Kidney (tissue), 22 donors: ENCODE measurements at places on chromosomes 12 and 14. TPM values are rescaled to one million over a fixed set of nuclear protein-coding genes. Genes with fewer than 3 reads are reported as not detected.

DNA sequence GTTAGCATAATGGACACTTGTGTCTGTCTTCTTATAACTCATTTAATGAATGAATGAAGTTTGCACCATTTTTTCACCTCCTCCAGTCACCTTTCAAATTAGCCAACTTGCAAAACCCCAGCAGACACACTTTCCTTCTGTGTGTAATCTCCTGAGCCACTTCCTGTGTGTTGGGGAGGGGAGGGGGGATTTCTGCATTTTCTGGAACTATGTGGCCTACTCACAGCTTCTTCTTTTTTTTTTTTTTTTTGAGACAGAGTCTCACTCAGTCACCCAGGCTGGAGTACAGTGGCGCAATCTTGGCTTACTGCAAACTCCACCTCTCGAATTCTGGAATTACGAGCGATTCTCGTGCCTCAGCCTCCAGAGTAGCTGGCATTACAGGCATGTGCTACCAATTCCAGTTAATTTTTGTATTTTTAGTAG, 4.1 kb upstream of the SERPINA1 start:
- DNase-seq = no peak

DNA sequence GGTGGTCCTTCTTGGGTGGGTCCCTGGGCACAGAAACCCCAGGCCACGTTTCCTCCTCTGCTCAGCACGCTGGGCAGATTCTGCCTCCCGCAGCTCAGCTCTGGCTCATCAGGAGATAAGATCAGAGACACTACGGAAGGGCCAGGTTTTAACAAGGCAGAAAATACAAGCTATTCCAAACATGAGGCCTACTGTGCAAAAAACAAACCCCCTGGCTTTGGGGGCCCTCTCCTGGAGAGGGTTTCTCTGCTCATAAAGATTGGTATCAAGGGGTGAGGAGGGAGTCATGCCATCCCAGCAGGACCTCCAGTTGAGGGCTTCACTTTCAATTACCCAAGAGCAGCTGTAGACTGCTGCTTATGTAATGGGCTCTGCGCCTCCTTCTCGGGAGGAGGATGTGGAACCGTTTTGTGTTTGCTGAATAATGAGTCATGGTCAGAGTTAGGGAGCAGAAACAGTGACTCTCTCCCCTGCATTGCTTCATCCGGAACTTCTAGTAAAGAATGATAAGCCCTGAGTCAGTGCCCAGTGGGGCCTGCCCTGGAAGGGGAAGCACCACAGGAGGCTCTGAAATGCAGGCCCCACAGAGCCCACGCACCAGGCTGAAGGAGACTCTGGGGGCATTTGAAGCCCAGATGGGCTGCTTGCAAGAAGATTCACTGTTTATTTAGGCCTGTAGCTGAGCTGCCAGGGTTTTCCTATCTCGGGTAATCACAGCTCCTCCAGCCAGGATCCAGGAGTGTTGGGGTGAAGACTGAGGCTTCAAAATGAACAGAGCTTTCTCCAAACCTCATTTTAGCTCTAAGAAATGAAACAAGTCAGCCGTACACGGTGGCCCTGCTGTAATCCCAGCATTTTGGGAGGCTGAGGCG, 79.3 kb downstream of the SSPN start:
- DNase-seq = no peak

GRCh38 chr12:4269279-4269991, 4.1 kb upstream of the CCND2 start:
- peak; percentile 94 for DNase-seq

GRCh38 chr14:37608649-37609048, 13.2 kb downstream of the TTC6 start:
- no peak for DNase-seq

DNA sequence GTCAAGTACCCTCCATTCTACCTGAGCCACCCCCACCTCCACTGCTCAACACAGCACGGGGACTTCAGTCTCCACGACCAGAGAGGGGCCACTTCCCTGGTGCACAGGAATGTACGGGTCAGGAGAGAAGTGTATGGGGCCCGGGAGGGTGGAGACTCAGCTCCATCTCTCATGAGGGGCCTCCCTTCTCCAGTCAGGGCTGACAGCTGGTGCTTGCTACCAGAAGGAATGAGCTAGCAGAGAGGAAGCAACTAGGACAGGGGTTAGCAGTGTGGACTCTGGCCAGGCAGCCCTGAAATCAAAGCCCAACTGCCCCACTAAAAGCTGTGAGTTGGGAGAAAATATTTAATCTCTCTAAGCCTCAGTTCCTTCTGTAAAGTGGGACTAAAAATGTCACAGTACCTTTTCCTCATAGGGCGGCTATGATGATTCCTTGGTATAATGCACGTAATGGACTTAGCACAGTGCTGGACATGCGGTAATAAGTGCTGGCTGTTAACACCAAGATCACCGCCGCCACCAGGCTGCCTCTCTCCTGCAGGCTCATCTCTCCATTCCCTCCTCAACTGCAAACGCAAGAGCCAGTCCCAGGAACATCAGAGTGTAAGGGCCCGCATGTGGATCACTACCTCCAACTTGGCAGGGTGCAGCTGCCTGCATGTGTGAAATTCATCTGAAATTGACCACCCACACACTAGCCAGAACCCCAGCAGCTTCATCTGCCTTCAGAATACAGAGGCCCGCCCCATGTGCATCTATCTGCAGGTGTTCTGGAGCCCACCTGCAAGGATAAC, 14.6 kb downstream of the ACTN1 start:
- no peak for DNase-seq

- DNase-seq = no peak
These were observed 33.5 kb downstream of the MAP1LC3B2 start for GRCh38 chr12:116592731-116593130.

DNA sequence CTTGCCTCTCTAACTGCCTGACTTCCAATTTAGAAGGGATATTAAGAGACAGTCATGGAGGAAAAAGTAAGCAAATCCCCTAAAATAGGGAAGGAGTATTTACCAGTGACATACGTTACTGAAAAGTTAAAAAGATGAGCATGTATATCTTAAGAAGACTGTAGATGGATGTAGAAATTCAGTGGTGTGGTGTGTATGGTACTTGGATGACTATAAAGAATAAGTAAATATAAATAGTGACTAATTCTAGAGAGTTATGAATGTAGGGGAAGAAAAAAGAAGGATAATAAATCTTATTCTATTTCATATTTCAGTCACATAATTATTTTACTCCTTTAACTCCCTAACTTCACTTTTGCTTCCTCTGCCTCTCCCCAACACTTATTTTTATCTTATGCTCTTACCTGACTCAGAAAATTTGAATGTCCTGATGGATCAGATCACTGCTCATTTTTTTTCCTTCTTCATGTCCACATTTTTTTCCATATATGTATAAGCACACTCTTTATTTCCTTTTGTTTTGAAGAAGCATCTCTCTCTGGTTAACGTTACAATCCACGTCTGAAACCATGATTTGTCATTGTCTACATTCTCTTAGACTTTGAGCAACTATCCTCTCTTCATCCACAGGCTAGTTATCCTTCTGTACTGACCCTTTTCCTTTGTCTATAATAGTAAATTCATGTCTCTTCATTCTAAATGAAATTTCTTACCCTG, 422.7 kb upstream of the SYT1 start:
- no peak for DNase-seq

GRCh38 chr12:810116-810515, 57.7 kb downstream of the WNK1 start:
- no peak for DNase-seq

GRCh38 chr12:72815421-72815820, 543.3 kb downstream of the TRHDE start:
- DNase-seq = no peak

DNA sequence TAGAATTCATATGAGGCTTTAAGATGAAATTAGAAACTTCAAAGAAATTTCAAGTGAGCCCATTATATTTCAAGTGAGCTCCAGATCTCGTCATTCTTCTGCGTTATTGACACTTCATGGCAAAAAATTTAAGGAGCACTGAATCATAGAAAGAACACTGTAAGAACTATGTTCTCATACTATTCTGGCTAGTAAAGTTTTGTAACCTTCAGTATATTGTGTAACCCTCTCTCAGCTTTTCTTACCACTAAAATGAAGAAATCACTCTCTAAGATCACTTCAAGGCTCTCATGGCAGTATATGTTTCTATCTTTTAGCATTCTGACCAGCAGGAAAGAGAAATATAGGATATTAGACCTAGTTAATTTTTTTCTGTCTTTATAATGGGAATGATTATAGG, 6.3 kb downstream of the GPHN start:
- DNase-seq = no peak

DNA sequence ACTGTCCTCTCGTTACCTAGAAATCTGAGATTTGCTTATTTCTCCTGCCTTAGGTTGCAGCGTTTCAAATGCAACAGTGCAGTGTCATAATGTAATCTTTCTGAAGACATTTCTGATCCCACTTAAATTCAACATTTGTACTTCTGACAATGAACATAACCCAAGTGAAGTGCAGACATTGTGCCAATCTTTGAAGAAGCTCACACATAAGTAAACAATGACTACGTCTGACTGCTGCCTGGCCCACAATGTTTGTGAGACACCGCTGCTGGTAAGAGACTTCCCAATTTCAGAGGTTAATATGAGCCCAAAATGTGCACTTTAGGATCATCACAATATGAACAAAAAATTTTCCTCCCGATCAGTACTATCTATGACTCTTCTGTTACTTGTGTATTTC, 84.6 kb upstream of the BCL2L14 start:
- no peak for DNase-seq

- peak; percentile 70 for DNase-seq
These were observed 52.6 kb upstream of the FBRSL1 start for GRCh38 chr12:132437252-132437932.

DNA sequence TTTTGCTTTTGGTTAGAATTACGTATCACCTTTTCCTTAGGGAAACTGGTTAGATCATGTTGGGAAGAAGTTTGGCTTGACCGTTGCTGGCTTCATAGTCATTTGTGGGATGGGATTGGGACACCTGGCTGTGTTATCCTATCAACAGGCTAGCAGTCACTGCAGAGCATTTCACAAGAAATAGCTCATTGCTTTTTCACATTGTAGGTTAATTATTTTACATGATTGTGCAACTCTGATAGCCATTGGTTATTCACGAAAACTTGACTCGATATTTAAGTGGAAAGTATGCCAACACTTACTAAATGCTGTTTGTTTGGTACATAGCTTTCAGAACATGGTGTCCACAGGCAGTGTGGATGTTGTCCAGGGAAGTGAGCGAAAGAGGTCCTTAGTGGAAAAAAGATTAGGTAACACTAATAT, 89.4 kb downstream of the NKX2-1 start:
- no peak for DNase-seq

GRCh38 chr12:69580074-69580473, 5.2 kb upstream of the CCT2 start:
- DNase-seq = no peak

GRCh38 chr12:108918206-108918605, 38.3 kb downstream of the DAO start:
- DNase-seq = no peak

GRCh38 chr14:24809135-24809534, 175.1 kb upstream of the GZMB start:
- no peak for DNase-seq

DNA sequence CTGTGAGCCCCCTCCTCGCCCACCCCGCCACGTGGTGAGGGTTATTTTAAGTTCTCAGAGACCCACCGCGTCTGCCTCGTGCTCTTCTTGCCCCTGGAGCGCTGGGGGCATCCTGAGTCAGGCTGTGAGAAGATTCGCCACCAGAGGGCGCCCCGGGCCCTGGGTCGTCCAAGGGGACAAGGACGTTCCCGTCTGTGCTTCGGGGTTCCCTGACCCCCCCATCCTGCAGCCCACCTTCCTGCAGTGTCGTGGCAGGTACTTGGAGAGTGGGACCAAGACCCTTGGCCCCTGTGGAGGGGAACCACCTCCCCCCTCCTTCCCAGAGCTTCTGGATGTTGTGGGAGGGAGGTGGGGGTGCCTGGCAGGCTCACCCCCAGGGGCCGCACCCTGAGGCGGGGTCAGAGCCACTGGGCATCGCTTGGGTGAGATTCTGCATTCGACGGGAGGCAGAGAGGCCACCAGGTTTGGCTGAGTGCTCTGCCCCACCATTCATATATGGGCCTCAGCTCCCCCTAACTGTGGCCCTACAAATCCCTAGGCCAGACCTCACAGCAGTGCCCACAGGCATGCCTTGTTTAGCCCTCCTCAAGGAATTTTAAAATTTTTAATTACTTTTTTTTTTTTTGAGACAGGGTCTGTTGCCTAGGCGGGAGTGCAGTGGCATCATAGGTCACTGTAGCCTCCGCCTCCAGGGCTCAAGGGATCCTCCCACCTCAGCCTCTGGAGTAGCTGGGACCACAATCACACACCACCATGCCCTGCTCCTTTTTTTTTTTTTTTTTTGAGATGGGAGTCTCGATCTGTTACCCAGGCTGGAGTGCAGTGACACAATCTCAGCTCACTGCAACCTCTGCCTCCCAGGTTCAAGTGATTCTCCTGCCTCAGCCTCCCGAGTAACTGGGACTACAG, 17.0 kb downstream of the RHOF start:
- DNase-seq = peak; percentile 80

- DNase-seq = no peak
These were observed 365.8 kb downstream of the CACNA1C start for GRCh38 chr12:2418579-2418978.

DNA sequence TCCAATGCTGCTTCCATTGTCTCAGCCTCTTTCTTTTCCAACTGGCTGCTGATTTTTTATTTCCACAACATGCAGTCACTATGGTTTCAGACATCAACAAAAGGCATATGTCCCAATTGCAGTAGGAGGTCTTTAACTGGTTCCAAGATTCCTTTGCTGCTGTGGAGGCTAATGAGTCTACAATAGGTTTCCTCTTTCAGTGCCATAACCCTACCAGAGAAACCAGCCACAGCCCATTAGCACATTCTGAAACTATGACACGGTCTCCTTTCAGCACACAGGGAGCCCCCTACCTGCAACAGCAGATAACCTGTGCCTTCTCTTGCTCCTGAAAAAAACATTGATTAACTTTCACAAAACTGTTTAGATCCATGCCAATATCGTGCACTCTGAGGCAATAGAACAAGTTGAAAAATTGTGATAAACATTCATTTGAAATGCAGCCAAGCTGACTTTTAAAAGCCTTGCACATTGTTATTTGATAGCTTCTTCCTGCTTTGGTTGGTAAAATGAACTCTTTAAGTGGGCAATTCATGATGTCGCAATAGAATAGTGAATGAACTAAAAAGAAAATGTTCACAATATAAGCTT, 32.4 kb downstream of the PLEKHG7 start:
- no peak for DNase-seq

HOXC4 gene
- 24.5 TPM for total RNA-seq

SYCP3 gene
- 0.25 TPM for total RNA-seq

OR4Q2 gene
- total RNA-seq = not detected

TMTC1 gene
- total RNA-seq = 58.8 TPM

LMO3 gene
- total RNA-seq = 3.7 TPM

ARHGEF40 gene
- 25.6 TPM for total RNA-seq

PPP4R4 gene
- 0.47 TPM for total RNA-seq

CCDC177 gene
- total RNA-seq = not detected

RDH12 gene
- 0.22 TPM for total RNA-seq

IGF1 gene
- 7.2 TPM for total RNA-seq

CCDC88C gene
- total RNA-seq = 32.8 TPM

ATXN7L3B gene
- 35.1 TPM for total RNA-seq
